ENCODE measurements at places on chromosomes 16 and 17.

DNA sequence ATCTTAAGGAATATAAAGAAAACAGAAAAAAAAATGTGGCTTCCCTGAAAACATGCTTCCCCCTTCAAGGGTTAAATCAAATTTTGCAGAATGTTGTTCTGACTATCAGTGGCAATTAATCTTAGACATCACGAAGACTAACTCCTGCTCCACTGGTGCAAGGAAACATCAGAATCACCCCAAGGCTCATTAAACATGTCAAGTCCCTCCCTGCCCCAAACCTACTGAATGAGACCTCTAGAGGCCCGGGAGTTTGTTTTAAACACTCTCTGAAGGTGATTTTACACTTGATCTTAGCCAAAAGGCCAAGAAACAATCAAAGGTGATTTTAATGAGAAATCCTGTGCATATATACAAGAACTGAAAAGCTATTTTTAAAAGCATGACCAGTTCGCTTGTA is 18.3 kb downstream of the PSME3IP1 start:
- no peak for DNase-seq

GRCh38 chr17:77959126-77959925 is 823 bp downstream of the TNRC6C start:
- peak; percentile 20 for DNase-seq

GRCh38 chr17:40909755-40910154 is 24.7 kb upstream of the KRT20 start:
- no peak for DNase-seq

GRCh38 chr17:34412965-34413441 is 50.0 kb upstream of the CCL1 start:
- DNase-seq = no peak

DNA sequence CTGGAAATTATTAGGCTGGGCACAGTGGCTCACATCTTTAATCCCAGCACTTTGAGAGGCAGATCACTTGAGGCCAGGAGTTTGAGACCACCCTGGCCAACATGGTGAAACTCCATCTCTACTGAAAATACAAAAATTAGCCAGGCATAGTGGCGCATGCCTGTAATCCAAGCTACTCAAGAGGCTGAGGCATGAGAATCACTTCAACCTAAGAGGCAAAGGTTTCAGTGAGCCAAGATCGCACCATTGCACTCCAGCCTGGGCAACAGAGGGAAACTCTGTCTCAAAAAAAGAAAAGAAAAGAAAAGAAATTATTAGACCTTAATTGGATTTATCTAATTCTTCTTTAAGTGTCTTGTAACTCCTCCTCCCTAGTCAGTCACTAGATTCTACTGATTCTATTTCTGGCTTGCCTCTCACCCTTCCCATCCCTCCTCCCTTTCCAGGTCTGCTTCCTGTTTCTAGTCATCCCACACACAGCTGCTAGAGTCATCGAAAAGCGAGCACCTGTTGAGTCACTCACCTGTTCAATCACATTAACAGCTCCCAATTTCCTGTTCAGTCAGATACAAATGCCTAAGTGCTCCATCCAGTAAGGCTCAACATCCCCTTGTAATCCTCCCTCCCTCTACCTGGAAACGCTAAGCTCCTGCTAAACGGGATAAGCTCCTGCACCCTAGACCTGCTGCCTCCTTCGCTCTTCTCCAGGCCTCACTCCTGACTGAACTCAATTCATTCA is 34.6 kb downstream of the ERN1 start:
- DNase-seq = no peak

- no peak for DNase-seq
Observed at GRCh38 chr16:74949309-74949708, 35.6 kb downstream of the WDR59 start.

DNA sequence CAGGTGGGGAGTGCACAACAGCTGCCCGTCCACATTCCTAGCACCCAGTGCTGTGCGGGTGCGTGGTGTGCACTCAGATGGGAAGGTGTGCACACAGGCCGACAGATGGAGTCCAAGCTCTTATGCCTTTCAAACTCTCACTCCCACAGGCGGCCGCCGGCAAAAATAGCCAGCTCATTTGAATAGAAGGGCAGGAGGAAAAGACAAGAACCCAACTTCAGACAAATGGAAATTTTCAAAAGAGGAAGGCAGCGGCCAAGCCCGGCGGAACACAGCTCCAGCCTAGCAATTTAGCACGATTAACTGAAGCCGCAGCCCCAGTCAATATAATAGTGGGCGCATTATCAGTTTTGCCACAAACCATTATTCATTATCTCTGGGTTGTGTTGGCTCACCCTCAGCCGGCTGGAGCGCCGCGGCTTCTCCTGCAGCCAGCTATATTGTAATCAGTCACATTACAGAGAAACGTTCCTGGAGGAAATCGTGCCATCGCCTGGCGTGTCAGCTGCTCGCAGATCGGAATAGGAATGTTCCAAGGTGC is 103.9 kb upstream of the SEC14L1 start:
- DNase-seq = no peak

DNA sequence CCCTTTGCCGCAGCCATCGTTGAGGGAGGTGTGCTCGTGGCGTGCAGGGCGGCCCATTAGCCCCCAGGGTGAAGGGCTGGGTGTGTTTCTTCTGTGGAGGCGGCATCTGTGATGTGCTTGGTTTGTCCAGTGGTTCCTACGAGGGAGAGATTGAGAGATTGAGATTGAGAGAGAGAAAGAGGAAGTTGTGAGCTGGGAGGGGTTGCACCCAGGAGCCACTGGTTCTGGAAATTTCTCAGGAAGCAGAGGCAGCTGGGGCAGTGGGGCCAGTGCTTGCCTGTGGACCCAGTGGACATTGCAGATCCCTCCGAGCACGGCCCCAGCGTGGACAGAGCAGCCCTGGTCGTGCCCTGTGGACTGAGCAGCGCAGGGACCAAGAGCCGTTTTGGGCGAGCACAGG is 72.0 kb upstream of the ZNF750 start:
- DNase-seq = no peak

GRCh38 chr17:238071-238963 is 56.9 kb upstream of the DOC2B start:
- DNase-seq = no peak

DNA sequence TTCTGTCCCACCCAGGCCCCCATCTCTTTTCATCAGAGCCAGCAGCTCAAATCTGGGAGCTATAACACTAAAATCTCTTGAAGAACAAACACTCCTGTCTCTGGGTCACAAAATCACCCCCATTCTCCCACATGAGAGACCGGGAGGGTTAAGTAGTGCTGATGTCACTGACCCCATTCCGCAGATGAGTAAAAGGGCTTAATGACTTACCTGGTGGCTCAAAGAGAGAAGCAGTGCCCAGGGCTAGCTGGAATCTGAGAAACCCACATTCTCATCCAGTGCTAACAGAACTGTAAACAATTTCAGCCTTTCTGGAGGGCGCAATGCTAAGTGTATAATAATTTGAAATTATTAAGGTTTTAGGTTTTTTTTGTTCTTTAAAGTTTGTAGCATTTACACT is 26.3 kb upstream of the LHX1 start:
- no peak for DNase-seq

- DNase-seq = no peak
Observed at GRCh38 chr16:70757183-70757582, 43.8 kb downstream of the VAC14 start.

- no peak for DNase-seq
Observed at GRCh38 chr16:35510701-35511100, 2051.3 kb downstream of the TP53TG3F start.

GRCh38 chr16:12337871-12338655 is 361.5 kb downstream of the SNX29 start:
- no peak for DNase-seq

GRCh38 chr17:57213180-57213825 is 43.0 kb upstream of the MSI2 start:
- DNase-seq = no peak

- no peak for DNase-seq
Observed at GRCh38 chr17:17837380-17837821, 615 bp upstream of the SREBF1 start.

GRCh38 chr17:73232587-73233373 is 28.9 kb downstream of the CPSF4L start:
- no peak for DNase-seq

GRCh38 chr17:58279736-58280479 is 827 bp downstream of the MPO start:
- no peak for DNase-seq

GRCh38 chr17:56933868-56934267 is 20.0 kb upstream of the TRIM25 start:
- no peak for DNase-seq

GRCh38 chr16:11045846-11046245 is 101.5 kb downstream of the CLEC16A start:
- DNase-seq = no peak

DNA sequence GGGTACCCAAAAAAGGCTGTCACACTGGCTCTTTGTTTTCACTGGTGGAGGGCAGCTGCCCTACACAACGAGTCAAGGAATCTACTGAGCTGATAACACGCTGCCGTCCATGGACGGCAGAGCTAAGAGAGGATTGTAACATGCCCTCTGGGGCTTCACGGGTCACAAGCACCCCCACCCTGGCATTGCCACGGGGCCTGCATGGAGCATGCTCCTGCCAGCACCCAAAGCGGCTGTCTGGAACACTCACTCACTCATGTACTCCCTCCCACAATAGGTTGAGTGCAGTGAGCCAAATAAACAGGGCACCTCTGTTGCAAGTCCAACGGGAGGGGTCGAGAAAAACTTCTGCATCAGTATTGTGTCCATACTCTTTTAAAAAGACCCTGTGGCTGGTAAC is 181.6 kb downstream of the MAP2K6 start:
- DNase-seq = no peak

DNA sequence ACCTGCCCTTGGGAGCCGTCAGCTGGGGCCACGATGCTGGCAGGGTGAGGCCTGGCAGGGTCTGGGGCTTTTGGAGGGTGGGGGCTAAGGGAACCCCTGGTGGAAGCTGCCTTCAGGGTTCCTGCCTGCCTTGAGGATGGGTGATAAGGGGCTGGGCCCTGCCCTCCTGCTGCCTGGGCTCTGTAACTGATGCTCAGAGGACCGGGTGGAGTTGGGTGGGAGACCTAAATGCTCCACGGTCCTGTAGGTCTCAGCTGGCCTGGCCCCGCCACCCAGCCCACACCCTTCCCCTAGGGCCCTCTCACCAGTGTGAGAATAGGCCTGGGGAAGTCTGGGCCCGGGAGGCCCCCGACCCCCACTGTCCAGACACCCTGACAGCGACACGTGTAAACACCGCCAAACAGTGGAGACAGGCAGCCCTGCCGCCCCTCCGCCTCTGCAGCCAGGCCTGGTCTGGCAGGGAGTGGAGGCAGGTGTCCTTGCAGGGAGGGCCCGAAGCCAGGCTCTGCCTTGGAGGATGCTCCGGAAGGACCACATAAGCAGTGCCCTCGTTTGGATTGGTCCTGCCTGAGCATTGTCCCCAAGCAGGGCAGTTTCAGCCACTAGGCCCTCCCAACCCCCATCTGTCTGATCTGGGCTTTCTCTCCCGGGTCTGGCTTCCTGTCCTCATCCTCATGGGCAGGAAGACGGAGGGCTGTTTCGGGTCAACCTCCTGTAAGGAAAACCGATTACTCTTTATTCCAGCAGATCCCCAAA is 6.5 kb upstream of the BAHCC1 start:
- DNase-seq = no peak

Measured in stimulated activated CD8-positive, alpha-beta memory T cell treated with anti-CD3 and anti-CD28 coated beads, Interleukin-12 subunit alpha, Interleukin-12 subunit beta, amount 100 ng/mL, for 4 hours (primary cell).